IPS DF 6.9 (cell line): ENCODE measurements at places on chromosomes 3 and 15.

DNA sequence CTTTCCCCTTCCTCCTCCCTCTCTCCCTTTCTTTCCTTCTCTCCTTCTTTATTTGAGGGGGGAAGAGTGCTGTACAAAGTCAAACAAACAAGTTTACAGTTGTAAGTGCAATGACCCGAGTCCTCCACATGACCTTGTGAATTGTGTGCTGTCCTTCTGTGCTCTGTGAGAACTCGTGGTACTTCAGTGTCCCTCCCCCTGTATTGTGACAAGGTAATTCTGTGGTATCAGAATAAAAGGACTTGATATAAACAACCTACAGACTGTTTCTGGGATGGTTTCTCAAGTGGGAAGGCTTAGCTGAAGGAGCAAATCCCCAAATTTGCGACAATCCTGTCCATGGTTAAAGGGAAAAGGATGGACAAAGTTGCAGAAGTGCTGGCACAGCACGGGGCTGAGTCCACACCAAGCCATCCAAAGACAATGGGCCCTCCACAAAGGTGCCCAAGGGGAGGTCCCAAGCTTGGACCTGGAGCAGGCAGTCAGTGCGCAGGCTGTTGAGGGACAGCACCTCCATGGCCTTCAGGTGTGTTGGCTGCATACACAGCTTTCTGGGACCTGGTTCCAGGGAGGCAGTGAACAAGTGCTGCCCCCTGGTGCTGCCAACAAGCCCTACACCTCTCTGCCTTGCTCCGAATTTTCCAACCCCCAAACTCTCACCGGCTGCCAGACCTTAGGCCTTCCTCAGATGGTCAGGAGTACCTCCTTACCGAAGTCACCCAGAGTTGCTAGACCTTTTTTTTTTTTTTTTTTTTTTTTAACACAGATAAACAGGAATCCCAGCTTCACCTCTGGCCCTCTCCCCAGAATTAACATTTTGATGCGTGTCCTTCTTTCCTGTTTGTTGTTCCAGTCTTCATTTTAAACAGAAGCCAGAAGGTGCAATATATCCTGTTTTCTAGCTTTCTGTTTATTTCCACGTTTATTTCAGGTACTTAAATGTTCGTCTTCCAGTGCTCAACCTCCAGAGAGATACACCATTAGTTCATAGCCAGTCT is 2.6 kb upstream of the APEH start:
- DNase-seq = peak; percentile 88

GRCh38 chr3:30539206-30539605 is 67.2 kb upstream of the TGFBR2 start:
- no peak for DNase-seq

DNA sequence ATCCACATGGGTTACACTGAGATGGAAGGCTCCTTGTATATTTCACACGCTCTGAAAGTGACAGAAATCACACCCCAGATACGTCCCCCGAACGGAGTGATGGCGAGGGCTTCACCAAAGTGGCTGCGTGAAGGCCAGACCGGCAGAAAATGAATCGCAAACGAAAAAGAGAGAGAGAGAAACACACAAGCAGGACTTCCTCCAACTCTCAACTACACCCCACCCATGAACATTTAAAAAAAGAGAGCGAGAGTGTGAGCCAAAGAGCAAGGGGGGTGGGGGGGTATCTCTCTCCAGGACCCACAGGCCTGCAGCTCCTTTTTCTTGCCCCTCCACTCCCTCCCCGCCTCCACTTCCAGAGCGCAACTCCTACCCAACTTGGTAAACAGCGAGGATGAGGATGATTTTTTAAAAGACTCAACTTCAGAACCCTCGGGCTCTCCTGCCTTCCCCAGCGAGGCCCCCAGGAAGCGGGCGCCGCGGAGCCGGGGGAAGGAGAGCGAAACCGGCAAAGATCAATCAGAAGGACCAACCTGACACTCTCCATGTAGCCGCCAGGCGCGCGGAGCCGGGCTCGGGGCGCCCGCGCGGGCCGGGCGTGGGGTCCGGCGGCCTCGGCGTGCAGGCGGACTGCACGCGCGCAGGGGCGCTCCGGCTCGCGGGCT is 519.1 kb downstream of the FOXP1 start:
- DNase-seq = no peak

DNA sequence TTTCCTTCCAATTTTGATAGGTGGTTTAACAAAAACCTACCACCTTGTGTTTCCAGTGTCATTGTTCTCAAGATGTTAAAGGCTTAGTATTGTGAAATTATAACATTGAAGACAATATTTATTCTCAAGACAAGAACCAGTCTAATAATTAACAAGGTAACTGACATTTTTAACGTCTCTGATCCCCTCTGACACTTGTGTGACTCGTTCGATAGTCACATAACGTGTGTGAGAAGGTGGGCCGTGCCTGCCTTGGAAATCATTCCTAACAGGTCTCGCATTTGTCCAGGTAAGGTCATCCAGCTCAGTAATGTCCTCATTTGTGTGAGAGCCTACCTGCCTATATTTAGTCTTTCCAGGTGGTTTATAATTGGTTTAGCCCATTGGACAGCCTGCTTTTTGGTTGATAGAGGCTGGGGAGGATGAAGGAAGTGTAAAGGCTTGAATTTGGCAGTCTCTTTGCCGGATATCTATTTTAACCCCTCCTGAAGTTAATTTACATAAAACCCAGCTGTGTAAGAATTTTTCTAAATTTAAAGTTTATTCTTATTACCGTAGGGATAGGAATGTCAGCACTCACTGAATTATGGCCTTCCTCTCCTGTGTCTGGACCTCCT is 94.4 kb downstream of the AKAP13 start:
- DNase-seq = no peak

DNA sequence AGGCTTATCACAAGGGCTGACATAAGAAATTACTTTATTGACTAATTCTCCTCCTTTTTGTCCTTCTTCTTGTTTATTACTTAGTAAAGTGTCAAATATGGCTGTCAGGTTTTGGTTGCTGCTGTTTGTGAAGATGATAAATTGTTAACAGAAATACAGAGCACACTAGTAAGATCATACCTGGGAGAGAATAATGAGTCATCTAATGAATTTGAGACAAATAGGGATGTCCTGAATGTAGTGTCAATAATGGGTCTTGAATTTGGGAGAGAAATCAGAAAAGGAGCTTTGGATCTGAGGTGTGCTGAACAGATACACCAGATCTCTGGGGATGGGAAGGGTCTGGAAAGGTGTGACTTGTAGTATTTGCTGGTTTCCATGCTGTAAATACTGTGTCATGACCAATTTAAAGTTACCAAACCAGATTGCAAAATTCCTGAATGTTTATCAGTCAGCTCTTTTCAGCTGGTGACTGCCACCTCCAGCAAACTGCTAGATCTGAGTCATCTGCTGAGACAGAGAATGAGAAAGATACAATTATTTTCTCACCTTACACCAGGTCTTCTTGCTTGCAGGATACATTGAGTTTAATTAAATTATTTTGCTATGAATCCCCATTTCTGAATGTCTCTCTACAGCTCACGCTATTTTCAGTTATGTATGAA is 76.7 kb upstream of the SATB1 start:
- DNase-seq = no peak

DNA sequence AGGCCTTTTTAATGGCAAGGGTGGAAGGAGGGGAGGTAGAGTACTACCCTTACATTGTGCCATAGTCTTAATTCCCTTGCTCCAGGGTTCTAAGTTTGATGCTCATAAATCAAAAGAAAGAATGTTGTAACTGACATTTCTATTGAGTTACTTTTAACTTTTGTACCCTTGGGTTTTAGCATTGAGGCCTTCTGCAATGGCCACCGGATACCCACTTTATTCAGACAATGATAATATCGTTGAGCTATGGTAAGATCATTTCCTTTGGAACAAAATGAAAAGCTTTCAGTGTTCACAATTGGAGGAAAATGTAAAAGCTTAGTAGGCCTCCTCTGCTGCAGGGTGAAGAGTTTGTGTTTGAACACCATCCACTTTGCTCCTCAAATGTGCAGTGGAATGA is 16.8 kb downstream of the CGNL1 start:
- no peak for DNase-seq

- peak; percentile 68 for DNase-seq
Observed at GRCh38 chr3:44114142-44114541, 127.5 kb upstream of the TOPAZ1 start.

- DNase-seq = no peak
Observed at GRCh38 chr15:58110999-58111717, 27.0 kb upstream of the AQP9 start.
